HAP-1 (cell line): ENCODE measurements at places on chromosomes 16 and 17.

DNA sequence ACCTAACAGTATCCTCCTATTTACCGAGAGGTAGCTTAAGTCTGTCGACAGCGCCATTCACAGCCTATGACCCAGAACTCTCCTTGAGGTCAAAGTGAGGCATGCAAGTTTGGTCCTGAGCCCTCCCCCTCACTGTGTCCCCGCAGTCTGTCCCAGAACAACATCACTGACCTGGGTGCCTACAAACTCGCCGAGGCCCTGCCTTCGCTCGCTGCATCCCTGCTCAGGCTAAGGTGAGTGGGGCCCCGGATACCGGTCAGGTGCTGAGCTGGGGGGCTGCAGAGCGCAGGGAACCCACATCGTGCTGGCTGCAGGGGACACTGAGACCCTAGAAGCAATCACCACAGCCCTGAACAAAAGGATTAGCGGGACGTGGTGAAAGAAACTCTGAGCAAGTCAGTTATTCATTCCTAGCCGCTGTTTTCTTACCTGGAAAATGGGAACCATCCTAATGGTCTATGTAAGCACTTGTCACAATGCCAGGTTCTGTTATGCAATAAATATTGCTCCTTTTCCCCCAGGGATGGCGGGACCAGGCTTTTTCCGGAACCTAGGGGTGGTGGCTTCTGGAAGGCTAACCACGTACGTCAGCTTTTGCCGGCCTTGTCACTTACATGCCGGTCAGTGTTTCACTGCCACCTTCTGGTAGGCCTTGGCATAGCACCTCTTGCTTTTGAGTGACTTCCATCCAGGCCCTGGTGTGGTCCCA is 23.8 kb downstream of the DEXI start:
- DNase-seq = peak; percentile 92

GRCh38 chr16:10663146-10663545 is 31.6 kb downstream of the TEKT5 start:
- DNase-seq = no peak

DNA sequence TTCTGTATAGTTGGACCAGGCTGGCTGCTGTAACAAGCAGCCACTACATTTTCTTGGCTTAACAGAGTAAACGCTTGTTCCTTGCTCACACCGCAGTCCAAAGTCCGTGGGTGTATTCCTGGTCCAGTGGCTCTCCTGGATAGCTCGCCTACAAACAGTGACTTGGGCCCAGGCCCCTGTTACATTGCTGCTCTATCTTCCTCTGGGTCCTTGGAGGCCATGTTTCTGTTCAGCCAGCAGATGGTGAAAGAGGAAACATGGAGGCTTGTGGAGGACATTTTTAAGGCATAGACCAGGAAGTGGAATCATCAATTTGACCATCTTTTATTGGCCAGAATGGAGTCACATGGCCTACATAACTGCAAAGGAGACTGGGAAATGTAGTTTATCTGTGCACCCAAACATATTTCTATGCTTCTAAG is 55.1 kb downstream of the ATP2C2 start:
- no peak for DNase-seq

DNA sequence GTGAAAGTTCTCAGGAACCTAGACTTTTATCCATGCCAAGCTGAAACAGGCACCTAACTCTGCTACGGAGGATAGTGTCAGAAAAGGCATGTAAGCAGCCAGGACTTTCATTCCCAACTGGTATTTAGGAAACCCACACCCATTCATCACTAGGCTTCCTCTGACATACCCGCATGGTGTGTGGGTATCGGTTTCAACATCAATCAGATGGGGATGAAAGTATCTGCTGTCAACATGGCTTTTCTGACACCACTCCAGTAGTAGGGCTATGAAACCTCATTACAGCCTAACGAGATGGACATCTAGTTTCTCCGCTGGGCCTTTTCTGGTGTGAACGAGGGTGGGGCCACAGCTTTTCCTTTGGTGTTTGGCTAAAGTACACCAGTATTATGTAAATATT is 1178.3 kb downstream of the CDH11 start:
- DNase-seq = no peak

GRCh38 chr17:64938925-64939474 is 19.7 kb upstream of the LRRC37A3 start:
- DNase-seq = peak; percentile 54

GRCh38 chr16:50719401-50720337 is 22.2 kb upstream of the CYLD start:
- no peak for DNase-seq

GRCh38 chr16:76653390-76654026 is 376.3 kb downstream of the CNTNAP4 start:
- DNase-seq = peak; percentile 30

- no peak for DNase-seq
Measured at GRCh38 chr16:27405546-27406451, 3.8 kb downstream of the IL21R start.

- no peak for DNase-seq
Measured at GRCh38 chr16:73204359-73205152, 156.6 kb upstream of the ZFHX3 start.

DNA sequence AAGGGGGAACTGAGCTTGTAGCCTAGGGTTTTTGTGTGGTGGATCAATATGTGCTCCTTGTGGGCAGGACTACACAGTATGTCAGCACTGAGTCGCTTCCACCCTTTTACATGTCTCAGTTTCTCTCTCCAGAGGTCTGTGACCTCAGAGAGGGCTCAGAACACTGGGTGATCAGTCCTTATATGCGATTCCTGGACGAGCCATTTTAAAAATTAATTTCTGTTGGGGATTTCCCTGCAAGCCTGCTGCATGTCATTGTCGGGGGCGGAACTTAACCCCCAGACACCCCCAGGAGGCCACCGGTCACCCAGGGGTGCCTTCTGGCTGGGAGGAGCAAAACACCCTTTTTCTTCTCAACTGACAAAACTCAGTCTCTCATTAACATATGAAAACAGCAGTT is 14.1 kb downstream of the DHRS7B start:
- DNase-seq = no peak

DNA sequence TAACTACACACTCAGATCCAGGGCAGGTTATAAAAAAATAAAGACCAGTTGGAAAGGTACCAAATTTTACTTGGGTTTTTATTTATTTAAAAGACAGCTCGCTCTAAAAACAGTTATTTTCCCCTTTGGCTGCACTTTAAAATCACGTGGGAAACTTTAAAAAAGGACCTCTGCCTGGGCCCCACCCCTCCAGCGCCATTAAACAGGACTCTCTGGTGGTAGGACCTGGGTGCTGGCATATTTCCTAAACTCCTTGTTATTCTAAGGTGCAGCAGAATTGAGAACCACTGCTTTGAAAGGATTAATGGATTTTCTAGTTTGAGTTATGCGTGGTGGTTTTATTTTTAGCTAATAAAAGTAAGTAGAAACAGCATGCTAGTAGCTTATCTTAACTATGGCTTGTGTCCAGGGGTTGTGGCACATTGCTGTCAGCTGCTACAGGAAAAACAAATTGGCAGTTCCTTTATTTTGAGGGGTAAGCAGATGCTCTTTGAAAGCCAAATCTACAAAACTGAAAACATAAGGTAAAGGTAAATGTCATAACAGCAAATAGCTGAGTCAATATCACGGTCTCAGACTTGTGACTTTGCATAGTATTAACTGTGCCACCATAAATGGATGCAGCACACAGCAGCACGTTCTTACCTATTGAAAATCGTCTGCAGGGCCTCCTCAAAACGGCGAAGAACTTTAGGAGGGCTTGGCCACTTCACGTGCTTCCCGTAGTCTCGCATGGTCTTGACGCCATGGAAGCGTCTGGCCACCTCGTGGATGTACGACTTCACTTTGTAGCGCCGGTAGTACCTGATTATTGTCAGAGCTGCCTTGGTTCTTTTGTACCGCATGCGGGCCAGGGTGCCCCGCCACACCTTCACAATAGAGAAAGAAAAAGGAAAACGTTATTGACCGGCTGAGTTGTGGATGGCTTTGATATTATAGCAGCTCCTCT is 172.0 kb downstream of the CDK5R1 start:
- no peak for DNase-seq

- DNase-seq = no peak
Measured at GRCh38 chr17:6675201-6675825, 23.8 kb downstream of the C17orf100 start.

GRCh38 chr17:67366193-67367157 is at the start of gene PSMD12:
PSMD12 (minus strand) TSS chr17:67366577; CDS start chr17:67366519, 58 bp downstream.
- peak; percentile 84 for DNase-seq

- DNase-seq = no peak
Measured at GRCh38 chr17:58911741-58912343, 156.2 kb downstream of the PPM1E start.

DNA sequence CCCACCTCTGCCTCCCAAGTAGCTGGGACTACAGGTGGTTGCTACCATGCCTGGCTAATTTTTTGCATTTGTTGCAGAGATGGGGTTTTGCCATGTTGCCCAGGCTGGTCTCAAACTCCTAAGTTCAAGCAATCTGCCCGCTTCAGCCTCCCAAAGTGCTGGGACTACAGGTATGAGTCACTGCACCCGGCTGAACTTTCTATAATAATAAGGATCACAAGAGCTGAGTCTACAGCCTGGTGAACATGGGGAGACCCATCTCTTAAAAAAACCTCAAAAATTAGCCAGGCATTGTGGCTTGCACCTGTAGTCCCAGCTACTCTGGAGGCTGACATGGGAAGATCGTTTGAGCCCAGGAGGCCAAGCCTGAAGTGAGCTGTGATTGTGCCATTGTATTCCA is 53.5 kb downstream of the WDR59 start:
- DNase-seq = no peak

DNA sequence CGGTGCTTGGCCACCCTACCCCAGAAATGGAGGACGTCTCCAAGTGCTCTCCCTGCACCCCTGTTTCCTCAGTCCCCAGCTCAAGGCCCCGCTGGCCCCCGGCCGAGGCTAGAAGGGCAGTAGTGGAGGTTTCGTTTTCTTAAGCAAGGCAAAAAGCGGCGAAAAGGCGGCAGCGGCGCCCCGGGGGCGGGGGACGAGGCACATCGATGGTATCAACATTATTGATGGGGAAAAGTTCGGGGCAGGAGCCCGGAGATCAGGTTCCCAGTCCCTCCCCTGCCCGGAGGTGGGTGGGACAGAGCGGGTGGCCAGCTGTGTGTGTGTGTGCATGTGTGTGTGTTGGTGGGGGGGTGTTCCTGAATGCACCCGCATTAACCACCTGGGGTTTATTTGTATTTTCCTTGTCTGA is 4.1 kb upstream of the SALL1 start:
- DNase-seq = no peak

DNA sequence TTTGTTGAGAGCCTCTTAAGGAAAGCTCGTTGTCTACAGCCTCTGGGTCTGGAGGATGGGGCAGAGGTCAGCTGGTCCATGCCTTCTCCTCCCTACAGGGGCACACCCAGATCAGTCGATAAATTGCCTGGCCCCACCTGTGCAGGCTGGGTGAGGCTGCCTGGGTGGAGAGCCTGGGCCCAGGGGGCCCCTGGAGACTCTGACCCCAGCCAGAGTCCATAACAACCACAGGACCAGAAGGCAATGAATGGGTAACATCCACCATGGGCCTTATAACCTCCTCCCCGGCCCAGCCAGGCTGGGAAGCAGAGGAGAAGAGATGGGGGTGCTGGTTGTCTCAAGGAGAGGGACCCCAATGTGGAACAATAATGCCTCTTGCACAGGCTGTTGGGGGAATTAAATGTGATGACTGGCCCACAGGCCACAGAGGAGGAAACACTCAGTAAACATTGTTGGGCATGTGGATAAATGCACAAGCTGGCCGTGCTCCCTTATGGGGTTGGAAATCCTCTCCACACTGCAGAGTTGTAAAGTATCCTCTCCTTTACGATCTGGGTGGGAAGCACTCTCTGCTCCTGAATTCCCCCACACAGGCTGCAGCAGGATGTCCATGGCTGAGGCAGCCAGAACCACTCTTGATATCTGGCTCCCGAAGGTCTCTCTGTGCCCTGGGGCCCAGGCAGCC is 56.7 kb upstream of the TOB1 start:
- DNase-seq = no peak

DNA sequence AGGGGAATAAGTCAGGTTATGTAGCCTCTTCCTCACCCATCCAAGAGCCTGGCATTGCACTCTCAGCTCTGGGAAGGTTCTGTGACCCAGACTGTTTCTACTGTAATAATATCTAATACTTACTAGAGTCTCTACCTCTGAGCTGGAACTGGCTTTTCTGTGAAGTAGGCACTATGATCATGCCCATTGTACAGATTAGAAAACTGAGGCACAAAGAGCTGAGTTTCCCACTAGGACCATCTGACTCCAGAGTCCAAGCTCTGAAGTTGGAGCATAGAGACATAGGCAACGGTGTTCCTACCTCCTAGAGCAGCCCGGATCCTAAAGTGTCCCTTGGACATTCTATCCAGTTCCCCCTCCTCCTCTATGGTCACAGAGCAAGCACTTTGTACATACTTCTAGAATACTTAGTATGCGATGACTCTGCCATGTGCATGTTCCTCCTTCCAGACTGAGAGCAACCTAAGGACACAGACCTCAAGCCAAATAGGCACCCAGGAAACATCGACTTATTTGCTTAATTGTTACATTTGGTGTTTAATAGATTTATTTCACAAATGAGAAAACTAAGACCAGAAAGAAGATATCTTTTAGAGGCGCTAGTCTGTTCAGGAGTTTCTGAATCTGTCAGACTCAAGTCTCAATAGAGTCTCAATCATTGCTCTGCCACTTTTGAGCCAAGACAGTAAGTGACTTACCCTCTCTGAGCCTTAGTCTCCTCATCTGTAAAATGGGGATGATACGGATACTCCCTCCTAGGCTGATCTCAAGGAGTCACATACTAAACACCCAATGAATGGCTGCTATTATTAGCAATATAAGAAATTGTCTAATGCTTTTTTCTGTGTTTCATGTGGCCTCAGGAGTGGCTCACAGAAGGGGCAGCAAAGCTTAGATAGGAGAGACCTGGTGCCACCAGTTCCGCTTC is 3.6 kb downstream of the CLEC19A start:
- no peak for DNase-seq

DNA sequence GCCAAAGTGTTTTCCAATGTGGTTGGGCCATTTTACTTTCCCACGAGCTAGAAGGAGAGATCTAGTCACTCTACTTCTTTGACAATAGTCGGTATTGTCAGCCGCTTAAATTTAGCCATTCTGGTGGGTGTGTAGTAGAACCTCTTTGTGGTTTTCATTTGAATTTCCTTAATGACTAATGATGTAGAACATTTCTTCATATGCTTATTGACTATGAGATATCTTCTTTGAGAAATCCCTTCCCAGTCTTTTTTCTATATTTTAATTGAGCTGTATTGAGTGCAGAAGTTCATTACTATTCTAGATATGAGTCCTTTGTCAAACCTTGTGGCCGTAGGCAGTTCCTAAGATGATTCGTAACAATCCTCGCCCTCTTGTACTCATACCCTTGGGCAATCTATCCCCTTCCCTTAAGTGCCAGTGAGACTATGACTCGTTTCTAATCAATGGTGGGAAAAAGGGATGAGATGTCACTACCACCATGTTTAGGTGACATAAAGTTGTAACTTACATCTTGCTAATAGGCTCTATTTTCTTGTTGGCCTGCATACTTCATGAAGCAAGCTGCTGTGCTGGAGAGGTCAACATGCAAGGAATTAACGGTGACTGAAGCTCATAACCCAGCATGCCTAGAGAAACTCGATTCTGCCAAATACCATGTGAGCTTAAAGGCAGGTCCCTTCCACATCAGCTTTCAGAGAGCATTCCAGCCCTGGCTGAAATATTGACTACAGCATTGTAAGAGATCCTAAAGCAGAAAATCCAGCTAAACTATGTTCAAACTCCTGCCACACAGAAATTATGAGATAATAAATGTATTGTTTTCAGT is 817.9 kb upstream of the SOX9 start:
- DNase-seq = no peak
